ENCODE measurements at places on chromosomes 2 and 18. TPM values are rescaled to one million over a fixed set of nuclear protein-coding genes. Genes with fewer than 3 reads are reported as not detected.

FBLN7 gene
- total RNA-seq: 5.1 TPM

HRH4 gene
- total RNA-seq: 0.15 TPM

IL36RN gene
- total RNA-seq: not detected

FNDC4 gene
- total RNA-seq: 61.2 TPM

ADAM23 gene
- 0.03 TPM for total RNA-seq

FAM161A gene
- total RNA-seq: 0.75 TPM

TOGARAM2 gene
- 0.78 TPM for total RNA-seq

SCG2 gene
- not detected for total RNA-seq

EFR3B gene
- total RNA-seq: 0.30 TPM

PLEKHH2 gene
- total RNA-seq: 1.6 TPM

KCNG2 gene
- total RNA-seq: not detected

PLEKHA3 gene
- 13.3 TPM for total RNA-seq

UGT1A1 gene
- total RNA-seq: 152 TPM

C2orf80 gene
- not detected for total RNA-seq

GALNT3 gene
- total RNA-seq: 1.1 TPM

SERPINB10 gene
- total RNA-seq: not detected

TFPI gene
- 144 TPM for total RNA-seq

RRM2 gene
- total RNA-seq: 2.7 TPM

SLC14A1 gene
- 0.96 TPM for total RNA-seq

MDH1B gene
- total RNA-seq: 0.28 TPM

RAB6C gene
- total RNA-seq: not detected

HSBP1L1 gene
- total RNA-seq: 20.2 TPM

SUPT7L gene
- 12.2 TPM for total RNA-seq

PROM2 gene
- total RNA-seq: 1.1 TPM

FAM237A gene
- total RNA-seq: not detected

TNFAIP6 gene
- not detected for total RNA-seq

Data from left lobe of liver (tissue), 2 donors.